ENCODE measurements at places on chromosomes 11 and 22. TPM values are rescaled to one million over a fixed set of nuclear protein-coding genes. Genes with fewer than 3 reads are reported as not detected.

DNA sequence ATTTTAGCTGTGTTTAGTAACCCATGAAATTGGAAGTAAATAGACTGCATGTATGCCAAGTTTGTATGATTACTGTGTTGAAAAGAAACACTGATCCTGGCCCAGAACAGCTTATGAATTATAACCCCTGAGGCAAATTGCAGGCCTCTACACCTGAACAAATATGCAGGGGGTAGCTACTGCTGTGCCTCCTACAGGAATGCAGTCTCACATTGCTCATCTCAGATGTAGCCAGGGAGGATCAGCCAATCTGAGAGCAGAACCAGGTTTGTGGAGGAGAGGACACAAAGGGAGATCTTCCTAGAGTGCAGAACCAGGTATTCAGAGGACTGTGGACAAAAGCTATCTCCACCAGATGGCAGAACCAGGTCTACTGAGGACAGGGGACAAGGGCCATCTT is 442.2 kb upstream of the DDI1 start:
- H3K36me3 ChIP-seq, result no peaks in the 10 kb centered on the region
- H3K4me1 ChIP-seq, result no peaks in the 10 kb centered on the region
- H3K27me3 ChIP-seq, result no peaks in the 10 kb centered on the region
- no peak overlapping the region for H3K27ac ChIP-seq

VSIG10L2 gene
- not detected for total RNA-seq

DNA sequence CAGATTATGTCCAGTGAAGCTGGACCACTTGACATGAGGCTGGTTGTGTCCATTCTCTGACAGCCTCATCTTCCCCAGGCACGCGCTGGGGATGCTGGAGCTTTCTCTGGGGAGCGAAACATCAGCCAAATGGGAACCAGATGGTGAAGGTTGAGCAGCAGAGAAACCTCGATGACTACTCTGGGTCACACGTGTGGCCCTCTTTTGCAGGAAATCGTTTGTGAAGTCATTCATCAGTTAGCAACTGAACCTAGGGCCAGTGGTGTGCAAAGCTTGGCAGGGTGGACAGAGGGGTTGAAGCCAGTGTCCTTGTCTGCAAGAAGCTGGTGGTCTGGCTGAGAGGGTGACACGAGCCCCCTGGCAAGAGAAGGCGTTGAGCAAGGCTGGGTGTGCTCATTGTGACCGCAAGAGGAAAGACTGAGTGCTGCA is 109.8 kb downstream of the ZBTB16 start:
- DNase-seq, result no peak
- peak overlapping the region; percentile 88 for H3K27ac ChIP-seq
- no peaks in the 10 kb centered on the region for H3K27me3 ChIP-seq
- peaks cover 99% of the 10 kb centered on the region for H3K4me1 ChIP-seq
- no peak overlapping the region for H3K4me3 ChIP-seq

DNA sequence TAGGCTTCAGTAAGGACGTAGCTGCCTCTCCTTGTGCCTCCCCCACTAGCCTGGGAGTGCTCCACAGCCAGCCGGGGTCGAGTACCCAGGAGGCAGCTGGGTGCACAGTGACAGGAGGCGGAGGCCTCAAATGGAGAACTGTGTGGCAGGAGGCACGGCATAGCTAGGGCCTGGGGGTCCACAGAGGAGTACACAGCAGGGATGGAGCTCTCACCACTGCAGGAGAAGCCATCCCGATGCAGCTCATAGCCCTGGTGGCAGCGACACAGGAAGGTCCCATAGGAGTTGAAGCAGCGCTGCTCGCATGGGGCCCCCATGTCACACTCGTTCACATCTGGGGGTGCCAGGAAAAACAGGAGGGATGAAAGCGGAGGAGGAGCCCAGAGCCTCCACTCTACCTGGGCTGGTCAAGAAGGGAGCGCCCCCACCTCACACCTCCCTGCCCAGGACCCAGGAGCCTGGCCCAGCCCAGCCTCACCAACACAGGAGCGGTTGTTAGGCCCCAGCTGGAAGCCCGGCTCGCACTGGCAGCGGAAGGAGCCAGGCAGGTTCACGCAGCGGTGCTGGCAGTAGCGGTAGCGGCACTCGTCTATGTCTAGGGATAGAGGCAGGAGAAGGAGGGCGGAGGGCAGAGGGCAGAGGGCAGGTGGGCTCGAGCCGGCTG is 2.8 kb downstream of the EFEMP2 start:
- H3K4me1 ChIP-seq, result peaks cover 26% of the 10 kb centered on the region
- DNase-seq, result peak; percentile 45
- no peak overlapping the region for H3K4me3 ChIP-seq
- no peaks in the 10 kb centered on the region for H3K27me3 ChIP-seq

GRCh38 chr11:43920598-43921419 is 21.6 kb upstream of the C11orf96 start:
- H3K27me3 ChIP-seq, result no peaks in the 10 kb centered on the region
- peaks cover 45% of the 10 kb centered on the region for H3K4me1 ChIP-seq
- no peak overlapping the region for H3K4me3 ChIP-seq
- peaks cover 48% of the 10 kb centered on the region for H3K36me3 ChIP-seq

GRCh38 chr11:65639623-65640482 is 2.0 kb downstream of the SIPA1 start:
- H3K36me3 ChIP-seq, result peaks cover 47% of the 10 kb centered on the region

GRCh38 chr11:134270250-134270714 is 5.9 kb upstream of the GLB1L3 start:
- peaks cover 51% of the 10 kb centered on the region for H3K27me3 ChIP-seq
- H3K4me1 ChIP-seq, result peaks cover 25% of the 10 kb centered on the region
- peaks cover 1% of the 10 kb centered on the region for H3K36me3 ChIP-seq
- no peak overlapping the region for H3K27ac ChIP-seq
- H3K4me3 ChIP-seq, result no peak overlapping the region
- no peak for DNase-seq

- no peak for DNase-seq
- no peaks in the 10 kb centered on the region for H3K27me3 ChIP-seq
- peaks cover 16% of the 10 kb centered on the region for H3K4me1 ChIP-seq
- H3K36me3 ChIP-seq, result no peaks in the 10 kb centered on the region
Measured at GRCh38 chr11:70627219-70627618, 228.9 kb downstream of the CTTN start.

DGCR6 gene
- 4.5 TPM for total RNA-seq

- H3K27ac ChIP-seq, result no peak overlapping the region
- H3K36me3 ChIP-seq, result no peaks in the 10 kb centered on the region
- H3K27me3 ChIP-seq, result no peaks in the 10 kb centered on the region
Measured at GRCh38 chr11:3989921-3990290, 104.7 kb upstream of the RRM1 start.

- H3K36me3 ChIP-seq, result no peaks in the 10 kb centered on the region
- H3K27ac ChIP-seq, result no peak overlapping the region
- H3K4me3 ChIP-seq, result no peak overlapping the region
- H3K27me3 ChIP-seq, result no peaks in the 10 kb centered on the region
- no peaks in the 10 kb centered on the region for H3K4me1 ChIP-seq
Measured at GRCh38 chr11:94895451-94895850, 77.9 kb downstream of the CWC15 start.

- H3K27me3 ChIP-seq, result no peaks in the 10 kb centered on the region
- H3K36me3 ChIP-seq, result no peaks in the 10 kb centered on the region
- H3K4me1 ChIP-seq, result no peaks in the 10 kb centered on the region
Measured at GRCh38 chr11:104582431-104582830, 315.8 kb downstream of the CASP12 start.

OR2AG2 gene
- 0.09 TPM for total RNA-seq

CCDC15 gene
- 1.4 TPM for total RNA-seq

All from lower lobe of right lung (tissue), 2 donors.